ENCODE measurements at places on chromosomes 1 and 21.

GRCh38 chr1:208272311-208272710 lies 28.1 kb upstream of the PLXNA2 start:
- no peak for DNase-seq

DNA sequence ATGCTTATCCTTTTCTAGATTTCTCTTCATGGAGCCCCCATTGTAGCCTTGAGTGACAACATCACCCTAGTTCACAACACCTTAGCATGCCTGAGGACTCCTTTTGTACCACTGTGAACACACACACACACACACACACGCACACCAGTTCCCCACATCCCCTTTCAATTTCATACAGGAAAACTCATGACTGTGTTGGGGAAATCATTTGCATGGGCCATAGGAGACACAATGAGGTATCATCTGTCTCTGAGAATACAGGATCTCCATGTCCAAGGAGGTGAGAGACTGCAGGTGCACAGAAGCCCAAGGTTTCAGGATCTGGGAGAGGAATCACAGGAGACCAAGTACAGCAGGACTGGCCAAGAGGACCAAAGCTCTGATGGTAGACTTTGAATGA lies 119.7 kb downstream of the TPTE start:
- no peak for DNase-seq

DNA sequence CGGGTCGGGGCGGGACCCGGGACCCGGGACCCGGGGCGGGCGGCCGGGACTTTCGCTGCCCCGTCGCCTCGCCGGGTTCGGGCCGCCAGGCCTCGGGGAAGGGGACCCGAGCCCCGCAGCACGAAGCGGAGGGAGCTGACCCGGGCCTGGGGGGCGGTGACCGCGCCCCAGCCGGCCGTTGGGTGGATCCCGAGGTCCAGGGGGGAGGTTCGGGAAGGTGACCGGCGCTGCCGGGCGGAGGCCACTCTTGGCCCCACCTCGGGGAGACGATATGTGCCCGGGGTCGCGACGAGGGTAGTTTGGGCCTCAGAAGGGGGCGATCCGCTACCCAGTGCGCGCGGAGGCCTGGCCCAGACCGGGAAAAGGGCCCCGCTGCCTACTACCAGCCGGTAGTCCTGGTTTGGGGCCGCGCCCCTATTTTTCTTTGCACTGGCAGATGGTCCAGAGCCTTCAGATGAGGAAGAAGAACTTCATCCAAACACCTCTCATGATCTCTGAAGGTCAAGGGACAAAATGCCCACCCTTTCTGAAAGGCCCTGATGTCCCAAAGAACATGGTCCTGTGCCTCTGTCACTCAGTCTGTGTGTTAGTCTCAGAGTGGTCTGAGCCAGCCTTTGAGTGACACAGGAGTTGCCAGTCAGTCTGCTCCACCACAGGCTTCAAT lies 766 bp downstream of the AGO4 start:
- DNase-seq = peak; percentile 70

DNA sequence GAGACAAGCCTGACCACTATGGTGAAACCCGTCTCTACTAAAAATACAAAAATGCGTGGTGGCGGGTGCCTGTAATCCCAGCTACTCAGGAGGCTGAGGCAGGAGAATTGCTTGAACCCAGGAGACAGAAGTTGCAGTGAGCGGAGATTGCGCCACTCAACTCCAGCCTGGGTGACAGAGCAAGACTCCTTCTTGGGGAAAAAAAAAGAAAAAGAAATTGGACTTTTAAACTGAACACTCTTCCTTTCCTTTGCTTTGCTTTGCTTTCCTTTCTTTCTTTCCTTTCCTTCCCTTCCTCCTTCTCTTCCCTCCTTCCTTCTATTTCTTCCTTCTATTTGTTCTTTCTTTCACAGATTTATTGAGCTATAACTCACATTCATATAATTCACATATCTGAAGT lies 43.3 kb upstream of the PUM1 start:
- DNase-seq = no peak

DNA sequence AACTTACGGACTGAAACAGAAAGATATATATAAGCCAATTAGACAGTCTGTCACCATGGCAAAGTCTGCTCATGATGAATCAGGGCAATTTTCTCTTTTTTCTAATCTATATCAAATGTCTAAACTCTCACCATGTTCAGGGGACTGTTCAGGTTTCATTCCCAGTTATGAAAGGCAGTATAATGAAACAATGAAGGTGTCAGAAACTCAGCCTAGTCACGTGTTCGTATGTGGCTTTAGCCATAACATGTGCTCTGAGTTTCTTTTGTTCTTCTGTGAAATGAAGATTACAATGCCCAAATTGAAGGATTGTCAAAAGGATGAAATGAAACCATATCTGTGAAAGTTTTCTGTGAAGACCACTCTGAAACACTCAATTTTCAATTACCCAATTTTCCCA lies 392.9 kb downstream of the DSCAM start:
- DNase-seq = no peak

- DNase-seq = no peak
These were observed 6.4 kb downstream of the SYPL2 start for GRCh38 chr1:109472779-109473178.

DNA sequence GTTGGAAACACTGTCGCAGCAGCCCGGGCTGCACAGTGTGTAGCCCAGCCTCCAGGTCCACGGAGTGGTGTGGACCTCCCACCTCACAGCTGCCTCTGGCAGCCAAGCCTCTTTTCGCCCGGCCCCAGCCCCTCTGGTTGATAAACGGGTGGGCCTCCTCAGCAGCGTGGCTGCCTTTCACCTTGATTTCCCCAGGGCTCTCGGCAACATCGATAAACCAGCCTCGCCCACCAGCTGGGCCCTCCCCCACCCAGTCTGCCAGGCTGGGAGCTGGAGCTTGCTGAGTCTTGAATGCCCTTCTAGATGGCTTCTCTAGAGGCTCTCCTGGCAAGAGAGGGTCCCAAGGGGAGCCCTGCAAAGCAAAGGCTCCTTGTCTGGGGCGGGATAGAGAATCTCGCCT lies 31.0 kb upstream of the LHX4 start:
- no peak for DNase-seq

GRCh38 chr1:91325456-91325855 lies 79.2 kb downstream of the HFM1 start:
- no peak for DNase-seq

- DNase-seq = no peak
These were observed 69.4 kb downstream of the PUM1 start for GRCh38 chr1:30995990-30996612.

DNA sequence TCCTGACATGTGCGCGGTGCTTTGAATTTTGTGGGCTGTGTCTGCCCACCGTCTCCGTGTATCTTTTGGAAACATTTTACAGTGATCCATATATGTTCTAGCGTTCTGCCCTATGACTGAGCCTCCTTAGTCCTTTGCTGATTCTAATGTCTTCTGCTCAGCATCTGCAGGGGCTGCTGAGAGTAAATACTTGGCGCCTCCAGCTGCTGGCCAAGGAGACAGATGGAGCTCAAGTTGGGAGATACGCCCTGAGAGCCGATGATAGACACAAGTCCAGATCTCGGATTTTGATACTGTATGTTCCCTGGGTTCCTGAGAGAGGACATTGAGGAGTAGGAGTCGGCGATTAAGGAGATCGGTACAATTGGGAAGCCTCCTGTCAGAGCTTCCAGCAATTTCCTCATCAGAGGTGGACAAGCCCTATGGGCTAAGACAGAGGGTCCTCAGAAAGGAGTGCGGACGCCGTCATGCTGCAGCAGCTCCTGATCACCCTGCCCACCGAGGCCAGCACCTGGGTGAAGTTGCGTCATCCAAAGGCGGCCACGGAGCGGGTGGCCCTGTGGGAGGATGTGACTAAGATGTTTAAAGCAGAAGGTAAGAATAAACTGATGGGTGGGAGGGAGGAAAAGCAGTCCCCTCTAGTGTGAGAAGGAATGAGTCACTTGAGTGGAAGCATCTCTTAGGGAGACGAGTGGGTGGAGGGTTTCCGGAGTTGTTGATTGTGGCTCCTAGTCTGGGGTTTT lies 390 bp downstream of the ZFP69B start:
- no peak for DNase-seq

DNA sequence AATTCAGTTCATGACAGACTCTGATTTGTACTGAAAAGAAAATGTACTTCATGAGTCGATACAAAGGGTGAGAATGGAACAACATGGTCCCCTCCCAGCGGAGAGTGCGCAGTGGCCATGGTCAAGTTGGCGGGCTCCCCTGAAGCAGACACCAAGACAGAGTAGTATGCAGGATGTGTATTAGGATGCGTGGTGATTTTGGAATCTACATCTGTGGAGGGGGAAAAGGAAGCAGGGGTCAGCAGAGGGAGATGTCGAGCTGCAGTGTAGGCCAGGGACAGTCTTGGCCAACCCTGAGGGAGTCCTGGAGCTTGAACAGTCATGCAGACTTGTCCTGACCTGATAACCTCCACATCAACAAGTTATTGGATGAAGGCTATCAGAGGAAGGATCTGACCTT lies 481.0 kb downstream of the OMA1 start:
- no peak for DNase-seq

DNA sequence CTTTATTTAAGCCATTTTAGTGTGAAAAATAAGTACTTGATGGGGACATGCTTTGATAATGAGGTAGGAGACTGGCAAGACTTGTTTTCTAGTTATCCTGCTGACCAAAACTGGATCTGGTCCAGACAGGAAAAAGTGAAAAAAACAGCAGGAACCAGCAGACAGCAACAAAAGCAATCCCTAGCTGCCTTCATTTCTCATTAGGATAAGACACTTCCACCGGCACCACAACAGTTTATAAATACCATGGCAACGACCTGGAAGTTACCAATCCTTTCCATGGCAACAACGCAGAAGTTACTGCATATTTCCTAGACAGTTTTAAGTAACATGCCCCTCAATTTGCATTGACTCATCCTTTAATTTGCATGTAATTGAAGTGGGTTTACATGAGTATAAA lies 993.8 kb upstream of the NCAM2 start:
- DNase-seq = no peak

DNA sequence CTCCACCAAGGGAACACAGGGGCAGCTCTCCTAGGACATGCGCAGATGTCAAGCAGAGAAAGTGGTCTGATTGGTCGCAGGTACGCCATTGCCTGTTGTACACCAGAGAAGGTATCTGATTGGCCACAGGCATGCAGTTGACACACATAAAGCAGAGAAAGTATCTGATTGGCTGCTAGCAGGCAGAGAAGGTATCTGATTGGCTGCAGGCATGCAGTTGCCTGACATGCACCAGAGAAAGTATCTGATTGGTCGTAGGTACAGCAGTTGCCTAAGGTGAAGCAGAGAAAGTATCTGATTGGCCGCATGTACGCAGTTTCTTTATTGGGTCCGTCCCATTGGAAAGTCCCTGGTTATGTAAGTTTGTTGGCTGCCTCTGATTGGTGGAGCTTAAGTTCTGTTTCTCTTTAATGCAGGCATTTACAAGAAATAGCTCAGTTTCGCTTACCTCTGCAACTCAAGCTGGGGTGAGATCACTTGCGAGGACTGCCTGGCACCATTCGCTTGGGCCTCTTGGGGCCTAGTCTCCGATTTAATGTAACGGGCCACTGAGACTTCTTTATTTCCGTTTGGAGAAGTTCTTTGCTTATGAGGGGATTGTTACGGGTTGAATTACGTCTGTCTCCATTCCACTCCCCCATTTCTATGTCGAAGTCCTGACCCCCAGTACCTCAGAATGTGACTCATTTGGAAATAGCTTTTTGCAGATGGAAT lies 74.2 kb downstream of the SIK1 start:
- DNase-seq = no peak

DNA sequence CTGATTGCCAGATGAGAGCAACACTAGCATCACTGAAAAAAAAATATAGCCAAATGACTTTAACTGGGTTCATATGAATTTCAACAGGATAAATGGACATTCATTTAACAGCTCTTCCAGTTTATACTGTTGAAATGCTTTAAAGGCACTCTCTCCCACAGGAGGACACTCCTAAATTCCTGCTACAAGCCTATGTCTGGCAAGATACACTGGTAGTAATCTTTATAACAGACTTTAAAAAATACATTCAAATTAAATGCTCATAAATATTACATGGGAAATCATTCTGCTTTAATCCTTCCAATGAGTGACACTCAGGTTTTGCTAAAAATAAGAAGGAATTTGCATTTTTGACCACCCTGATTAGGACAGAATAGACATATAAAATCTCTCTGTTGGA lies 526.7 kb upstream of the ADAMTS5 start:
- DNase-seq = no peak

DNA sequence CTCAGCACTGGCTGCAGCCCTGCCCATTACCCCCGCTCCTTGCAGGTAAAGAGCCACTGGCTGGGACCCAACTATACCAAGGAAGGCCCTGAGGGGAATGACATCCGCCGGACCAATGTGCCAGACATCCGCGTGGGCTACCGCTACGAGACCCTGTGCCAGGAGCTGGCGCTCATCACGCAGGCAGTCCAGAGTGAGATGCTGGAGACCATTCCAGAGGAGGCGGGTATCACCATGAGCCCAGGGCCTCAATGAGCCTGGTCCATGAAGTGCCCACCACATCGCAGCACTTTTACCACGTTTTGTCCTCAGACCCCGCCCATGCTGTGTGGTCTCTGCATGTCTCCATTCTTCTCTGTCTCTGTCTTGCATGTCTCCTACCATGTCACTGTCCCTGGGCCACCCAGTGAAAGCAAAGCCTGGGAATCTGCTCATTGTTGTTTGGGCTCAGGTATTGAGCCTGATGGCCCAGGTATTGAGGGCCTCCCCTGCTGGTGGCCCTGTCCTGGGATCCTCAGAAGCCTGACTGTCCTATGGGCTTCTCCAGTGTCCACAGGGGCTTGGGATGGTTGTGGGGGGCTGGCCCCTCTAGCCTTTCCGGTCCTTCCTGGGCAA lies 11.4 kb downstream of the AMPD2 start:
- DNase-seq = no peak

GRCh38 chr1:69409731-69410456 lies 157.8 kb upstream of the LRRC7 start:
- DNase-seq = no peak

GRCh38 chr1:203547147-203547546 lies 53.2 kb downstream of the OPTC start:
- DNase-seq = no peak

- DNase-seq = no peak
These were observed 45.1 kb downstream of the TRPM2 start for GRCh38 chr21:44398499-44398898.

DNA sequence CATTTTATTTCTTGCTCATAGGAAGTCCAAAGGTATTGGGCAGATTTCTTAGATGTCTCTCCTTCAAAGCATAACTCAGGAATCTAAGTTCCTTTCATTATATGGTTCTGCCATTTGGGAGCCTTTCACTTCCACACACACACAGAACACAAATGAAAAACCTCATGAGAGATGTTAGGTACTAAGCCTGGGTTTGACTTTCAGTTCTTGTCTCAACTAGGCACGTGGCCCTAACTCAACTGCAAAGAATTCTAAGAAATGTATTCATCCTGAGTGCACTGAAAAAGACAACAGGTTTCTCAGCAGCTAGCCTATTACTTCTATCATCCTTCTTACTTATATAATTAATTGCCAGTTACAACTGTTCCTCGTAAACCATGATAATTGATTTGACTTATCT lies 190.0 kb upstream of the SAMSN1 start:
- DNase-seq = no peak

Measured in suprapubic skin (tissue), 4 donors.